ENCODE measurements at places on chromosomes 4 and X. TPM values are rescaled to one million over a fixed set of nuclear protein-coding genes. Genes with fewer than 3 reads are reported as not detected.

DNA sequence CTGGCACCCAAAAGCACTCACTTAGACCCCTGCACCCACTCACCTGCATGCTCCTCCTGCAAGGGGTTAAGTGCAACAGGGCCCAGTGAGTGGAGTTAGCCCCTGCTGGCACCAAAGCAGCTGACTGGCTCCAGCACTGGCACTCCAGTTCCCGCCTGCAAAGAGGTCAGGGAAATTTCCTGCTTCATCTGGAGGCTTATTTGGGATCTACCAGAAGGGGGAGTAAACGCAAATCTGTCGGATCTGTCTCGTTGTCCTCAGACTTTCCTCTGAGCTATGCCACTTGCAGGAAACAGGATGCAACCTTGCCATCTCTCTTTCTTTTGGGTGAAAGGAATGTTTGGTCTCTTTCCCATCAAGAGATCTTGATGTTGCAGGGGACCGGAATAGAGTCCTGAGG, 435.6 kb downstream of the PCDH10 start:
- no peak for DNase-seq

GRCh38 chrX:18789916-18790315, 82.5 kb downstream of the PPEF1 start:
- no peak for DNase-seq

DNA sequence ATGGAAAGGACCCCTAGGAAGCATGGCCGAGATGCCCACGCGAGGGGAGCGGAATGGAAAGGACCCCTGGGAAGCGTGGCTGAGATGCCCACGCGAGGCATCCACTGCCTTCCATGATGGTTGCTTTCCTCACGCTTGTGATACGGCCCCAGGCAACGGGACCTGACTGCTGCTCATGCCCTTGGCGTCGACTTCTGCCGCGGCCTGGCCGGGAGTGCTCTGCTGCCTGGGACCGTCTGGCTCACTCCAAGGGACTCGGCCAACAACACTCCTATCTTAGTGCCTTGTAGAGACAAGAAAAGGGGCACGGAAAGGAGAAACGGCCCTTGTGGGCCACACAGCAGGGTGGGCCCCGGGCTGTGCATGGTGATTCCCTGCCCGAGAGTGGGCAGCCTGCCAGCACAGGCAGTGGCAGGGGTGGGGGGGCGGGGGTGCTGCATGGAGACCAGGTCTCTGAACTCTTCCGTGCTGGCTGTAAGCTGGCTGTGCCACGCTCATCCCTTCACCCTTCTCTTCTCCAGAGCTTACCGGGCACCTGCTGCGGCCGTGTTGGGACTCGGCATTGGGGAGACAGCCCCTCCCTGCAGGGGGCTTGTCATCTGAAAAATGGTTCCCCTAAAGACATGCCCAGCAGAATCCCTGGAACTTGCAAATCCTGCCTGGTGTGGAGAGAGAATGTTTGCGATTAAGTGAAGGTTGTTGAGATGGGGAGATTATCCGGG, 38.6 kb upstream of the HMX1 start:
- no peak for DNase-seq

DNA sequence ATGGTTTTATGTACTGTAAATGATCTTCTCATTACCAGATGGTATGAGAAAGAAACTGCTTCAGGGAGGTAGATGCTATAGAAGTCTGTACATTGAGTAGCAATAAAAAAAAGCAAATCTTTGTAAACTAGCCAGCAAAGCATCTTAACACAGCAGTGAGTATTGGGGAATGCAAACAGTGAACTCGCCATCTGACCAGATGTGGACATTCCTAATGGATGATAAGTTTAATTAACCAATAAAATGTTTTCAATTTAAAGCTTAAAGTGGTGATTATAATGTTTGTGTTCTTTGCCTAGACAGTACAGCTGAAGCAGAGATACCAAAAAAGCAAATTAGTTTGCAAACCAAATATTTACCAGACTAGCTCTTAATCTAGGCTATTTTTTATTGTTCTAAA, 1144.2 kb downstream of the FAT4 start:
- peak; percentile 43 for DNase-seq

SPIN3 gene
- polyA plus RNA-seq: 6.3 TPM

DNA sequence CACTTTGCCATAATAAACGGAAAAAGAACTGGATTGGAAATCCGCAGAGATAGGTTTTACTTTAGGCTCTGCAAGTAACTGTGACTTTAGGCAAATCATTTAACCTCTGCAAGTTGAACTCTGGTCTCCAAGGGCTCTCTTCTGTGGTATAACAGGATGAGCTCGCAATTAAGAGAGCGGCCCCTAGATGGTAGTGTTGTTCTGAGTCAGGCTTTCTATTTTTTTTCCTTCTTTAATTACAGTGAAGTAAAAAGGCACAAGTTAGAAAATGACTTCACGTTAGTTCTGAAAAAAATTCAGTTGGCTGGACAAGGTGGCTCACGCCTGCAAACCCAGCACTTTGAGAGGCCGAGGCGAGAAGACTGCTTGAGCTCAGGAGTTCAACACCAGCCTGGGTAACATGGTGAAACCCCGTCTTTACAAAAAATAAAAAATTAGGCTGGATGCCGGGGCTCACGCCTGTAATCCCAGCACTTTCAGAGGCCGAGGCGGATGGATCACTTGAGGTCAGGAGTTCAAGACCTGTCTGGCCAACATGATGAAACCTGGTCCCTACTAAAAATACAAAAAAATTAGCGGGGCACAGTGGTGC, 18.0 kb downstream of the RPS3A start:
- peak; percentile 24 for DNase-seq

CTAG1B gene
- not detected for polyA plus RNA-seq

DNA sequence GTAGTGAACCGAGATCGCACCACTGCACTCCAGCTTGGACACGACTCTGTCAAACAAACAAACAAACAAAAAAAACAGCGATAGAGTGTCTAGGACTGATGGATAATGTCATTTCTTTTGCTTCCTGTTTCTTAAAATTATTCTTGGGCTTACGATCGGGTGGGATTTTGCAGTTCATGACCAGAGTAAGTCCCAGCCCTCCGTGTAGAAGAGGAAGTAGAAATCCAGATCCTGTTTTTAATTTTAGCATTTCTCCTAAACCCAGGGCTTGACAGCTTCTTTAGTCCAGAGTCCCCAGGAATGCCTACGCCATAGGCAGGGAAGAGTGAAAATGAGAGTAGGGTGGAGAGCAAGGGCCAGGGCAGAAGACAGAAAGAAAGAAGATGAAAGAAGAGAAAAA, 94.3 kb downstream of the HPRT1 start:
- DNase-seq: no peak

- DNase-seq: no peak
These were observed 3.7 kb downstream of the HHIP start for GRCh38 chr4:144649646-144650045.

PCDH7 gene
- polyA plus RNA-seq: 20.0 TPM

NIPAL1 gene
- polyA plus RNA-seq: 0.22 TPM

FGB gene
- not detected for polyA plus RNA-seq

DNA sequence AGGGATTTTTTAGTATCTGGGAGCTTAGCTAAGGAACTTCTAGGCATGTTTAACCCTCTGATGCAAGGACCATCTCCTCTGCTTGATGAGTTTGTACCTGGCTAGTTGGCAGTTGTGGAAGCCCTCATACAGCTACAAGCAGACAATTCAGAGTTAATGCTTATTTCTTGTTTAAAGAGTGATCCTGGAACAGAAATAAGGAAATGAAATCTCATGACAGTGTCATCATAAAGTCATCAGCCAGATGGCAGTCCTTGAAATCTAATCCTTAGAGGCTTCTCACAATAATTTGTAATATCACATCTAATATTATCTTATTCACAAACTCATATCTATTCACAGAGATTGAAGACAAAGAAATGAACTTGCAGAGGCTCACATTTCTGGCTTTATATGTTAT, 581.6 kb upstream of the FTHL17 start:
- no peak for DNase-seq

RHOXF1 gene
- not detected for polyA plus RNA-seq

- no peak for DNase-seq
These were observed 9.4 kb upstream of the COPS4 start for GRCh38 chr4:83025563-83025962.

GRCh38 chrX:27890611-27891010, 82.8 kb downstream of the MAGEB10 start:
- peak; percentile 6 for DNase-seq

GRCh38 chr4:74056858-74057562, 18.5 kb upstream of the CXCL3 start:
- DNase-seq: peak; percentile 26

- no peak for DNase-seq
These were observed 832.1 kb upstream of the INTU start for GRCh38 chr4:126800575-126801141.

Data from AG04450 (cell line).